ENCODE measurements at places on chromosomes 16 and 17. TPM values are rescaled to one million over a fixed set of nuclear protein-coding genes. Genes with fewer than 3 reads are reported as not detected.
A peak's percentile ranks its signal among the peaks of the same experiment; 100 is the strongest.

The OMG gene
- not detected for total RNA-seq

The KRT20 gene
- not detected for total RNA-seq

The TBC1D3D gene
- not detected for total RNA-seq

The CDH5 gene
- total RNA-seq: 50.9 TPM

The GAS2L2 gene
- total RNA-seq: 0.08 TPM

- H3K27me3 ChIP-seq: no peaks in the 10 kb centered on the region
- no peak overlapping the region for H3K4me3 ChIP-seq
- H3K4me1 ChIP-seq: no peaks in the 10 kb centered on the region
- H3K36me3 ChIP-seq: no peaks in the 10 kb centered on the region
- DNase-seq: no peak
Measured at GRCh38 chr17:51322390-51323029, 62.2 kb downstream of the UTP18 start.

GRCh38 chr16:56769677-56770076, 39.7 kb downstream of the NUP93 start:
- no peaks in the 10 kb centered on the region for H3K4me1 ChIP-seq
- H3K4me3 ChIP-seq: no peak overlapping the region
- DNase-seq: no peak

- DNase-seq: no peak
- no peak overlapping the region for H3K4me3 ChIP-seq
Measured at GRCh38 chr17:81109957-81110356, 55.4 kb upstream of the PVALEF start.

DNA sequence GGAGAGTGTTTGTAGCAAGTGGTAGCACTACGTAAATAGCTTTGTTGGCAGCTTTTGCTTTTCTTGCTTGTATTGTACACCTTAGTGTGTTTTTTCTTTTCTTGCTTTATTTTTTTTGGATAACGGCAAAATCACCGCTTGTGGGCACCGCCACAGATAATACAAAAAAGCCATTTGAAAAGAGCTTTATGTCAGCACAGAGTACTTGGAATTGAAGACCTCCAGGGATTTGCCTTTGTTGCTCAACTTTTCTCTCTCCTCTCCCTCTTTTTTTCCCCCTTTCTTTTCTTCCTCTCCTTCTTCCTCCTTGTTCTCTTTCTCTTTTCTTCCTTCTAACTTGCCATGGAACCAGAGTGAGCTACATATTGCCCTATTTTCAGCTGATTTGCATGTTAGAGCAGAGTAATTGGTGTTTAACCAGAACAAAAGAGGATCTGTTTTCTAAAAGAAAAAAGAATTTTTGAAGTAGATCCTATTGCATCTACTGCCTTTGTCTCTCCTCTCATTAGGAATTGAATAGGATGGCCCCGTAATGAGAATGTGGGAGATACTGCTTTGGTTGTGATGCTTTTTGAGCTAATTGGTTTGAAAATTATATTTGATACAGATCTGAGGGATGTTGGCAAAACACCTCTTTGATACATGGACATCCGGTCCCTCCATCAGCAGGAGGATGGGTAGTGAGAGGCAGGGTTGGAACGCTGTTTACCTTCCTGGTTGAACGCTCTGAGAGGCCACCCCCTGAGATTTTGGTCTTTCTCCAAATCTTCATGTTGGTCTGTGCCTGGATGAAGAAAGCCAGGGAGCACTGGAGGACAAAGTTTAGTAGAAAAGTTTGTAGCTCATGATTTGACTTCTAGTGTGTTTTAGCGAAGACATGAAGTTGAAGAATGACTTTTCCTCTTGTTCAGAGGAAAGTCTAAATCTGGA, 85.6 kb downstream of the MSI2 start:
- peaks cover 34% of the 10 kb centered on the region for H3K4me1 ChIP-seq
- DNase-seq: no peak
- no peaks in the 10 kb centered on the region for H3K36me3 ChIP-seq
- no peak overlapping the region for H3K27ac ChIP-seq

GRCh38 chr16:87317750-87318644, 805 bp upstream of the C16orf95 start:
- H3K36me3 ChIP-seq: no peaks in the 10 kb centered on the region
- DNase-seq: peak; percentile 70
- H3K4me3 ChIP-seq: peak overlapping the region; percentile 100
- peak overlapping the region; percentile 97 for H3K27ac ChIP-seq
- H3K4me1 ChIP-seq: peaks cover 8% of the 10 kb centered on the region

GRCh38 chr16:46986438-46986837, 13.0 kb upstream of the DNAJA2 start:
- H3K27me3 ChIP-seq: no peaks in the 10 kb centered on the region
- no peak overlapping the region for H3K27ac ChIP-seq
- no peak overlapping the region for H3K4me3 ChIP-seq
- H3K36me3 ChIP-seq: no peaks in the 10 kb centered on the region
- no peaks in the 10 kb centered on the region for H3K4me1 ChIP-seq

All from adrenal gland (tissue), 19 donors.